ENCODE measurements at places on chromosomes 5 and 9.

DNA sequence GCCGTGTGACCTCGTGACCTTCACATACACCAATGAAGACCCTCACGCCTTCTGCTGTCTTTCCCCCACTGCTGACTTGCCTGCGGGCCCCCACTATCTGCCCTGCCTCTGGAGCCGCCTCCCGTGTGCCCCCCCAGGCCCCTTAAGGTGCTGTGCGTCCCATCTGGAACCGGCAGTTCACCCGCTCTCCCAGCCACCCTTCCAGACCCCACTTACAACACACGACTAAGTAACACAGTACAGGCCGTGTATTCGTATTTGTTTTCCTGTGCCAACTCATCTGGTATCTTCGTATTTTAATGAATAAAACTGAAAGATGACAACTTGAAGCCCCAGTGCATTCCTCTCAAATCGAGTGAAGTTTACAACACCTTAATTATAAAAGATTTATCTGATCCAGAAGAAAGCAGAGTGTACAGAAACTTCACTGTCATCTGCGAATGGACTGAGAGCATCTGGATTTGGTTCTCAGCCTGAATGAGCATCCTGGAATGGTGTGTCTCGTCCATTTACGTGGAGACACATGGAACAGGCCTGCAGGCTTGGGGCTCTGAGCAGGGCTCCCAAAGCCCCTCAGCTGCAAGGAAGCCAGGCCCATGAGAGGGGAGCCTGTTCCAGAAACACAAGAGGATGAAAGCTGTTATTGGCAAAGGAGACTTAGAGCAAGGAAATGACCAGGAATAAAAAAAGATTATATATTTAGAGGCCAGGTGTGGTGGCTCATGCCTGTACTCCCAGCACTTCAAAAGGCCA is 21.9 kb upstream of the TERT start:
- DNase-seq = no peak

DNA sequence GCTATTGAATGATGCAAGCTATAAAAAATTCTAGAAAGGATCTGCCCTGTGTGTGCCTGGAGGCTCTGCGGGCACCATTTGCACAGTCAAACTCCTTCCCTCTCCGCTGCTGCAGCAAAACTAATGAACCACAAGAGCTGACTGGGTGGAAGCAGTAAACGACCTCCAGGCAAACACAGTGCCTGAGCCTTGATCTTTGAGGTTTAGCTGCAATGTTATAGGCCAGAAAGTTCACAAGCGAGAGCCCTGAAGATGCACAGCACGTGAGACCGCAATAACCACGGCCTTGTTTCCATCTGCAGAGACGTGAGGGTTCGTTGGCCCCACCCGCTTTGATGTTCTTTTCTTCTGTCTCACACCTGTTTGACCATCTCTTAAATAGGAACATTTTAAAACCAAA is 69.2 kb upstream of the S1PR3 start:
- DNase-seq = peak; percentile 11

- no peak for DNase-seq
Observed at GRCh38 chr9:89706086-89706485, 101.3 kb downstream of the GADD45G start.

- peak; percentile 33 for DNase-seq
Observed at GRCh38 chr9:95048225-95049087, 269.1 kb downstream of the FANCC start.

- no peak for DNase-seq
Observed at GRCh38 chr5:139998837-139999236, 44.3 kb downstream of the NRG2 start.

GRCh38 chr9:69997524-69997923 is 46.1 kb upstream of the MAMDC2 start:
- DNase-seq = no peak

- DNase-seq = no peak
Observed at GRCh38 chr5:72644296-72644695, 137.1 kb upstream of the ZNF366 start.

DNA sequence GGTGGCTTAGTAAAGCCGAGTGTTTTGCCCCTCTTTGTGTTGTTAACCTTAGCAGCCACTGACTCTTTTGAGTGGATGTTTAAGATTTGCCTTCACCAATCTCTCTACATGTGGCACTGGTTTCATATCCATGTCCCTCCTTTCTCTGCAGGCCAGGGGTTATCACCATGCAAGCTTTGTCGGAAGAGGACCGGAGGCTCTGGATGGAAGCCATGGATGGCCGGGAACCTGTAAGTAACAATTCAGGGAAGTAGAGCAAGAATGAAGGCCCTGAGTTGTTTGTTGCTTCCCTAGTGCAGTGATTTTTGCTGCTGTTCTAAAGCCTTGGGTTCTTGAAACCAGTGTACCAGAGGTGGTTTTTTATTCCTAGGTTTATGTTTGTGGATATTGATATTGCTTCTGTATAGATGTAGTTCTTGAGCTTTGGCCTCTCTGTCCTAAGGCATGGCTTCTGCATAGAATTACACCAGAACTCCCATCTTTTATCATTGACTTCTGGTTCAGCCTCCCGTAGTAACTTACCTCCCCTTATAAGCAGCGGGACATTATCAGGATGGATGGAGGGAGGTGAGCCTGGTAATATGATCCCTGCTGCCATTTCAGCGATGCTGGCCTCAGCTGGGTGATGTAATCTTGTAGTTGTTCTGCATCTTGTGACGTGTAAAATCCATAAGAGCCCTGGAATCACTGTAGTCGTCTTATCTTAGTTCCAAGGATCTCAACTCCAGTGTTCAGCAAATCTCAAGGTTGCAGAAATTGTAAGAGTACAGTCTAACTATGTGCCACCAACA is 161.9 kb downstream of the ARHGAP26 start:
- DNase-seq = no peak

DNA sequence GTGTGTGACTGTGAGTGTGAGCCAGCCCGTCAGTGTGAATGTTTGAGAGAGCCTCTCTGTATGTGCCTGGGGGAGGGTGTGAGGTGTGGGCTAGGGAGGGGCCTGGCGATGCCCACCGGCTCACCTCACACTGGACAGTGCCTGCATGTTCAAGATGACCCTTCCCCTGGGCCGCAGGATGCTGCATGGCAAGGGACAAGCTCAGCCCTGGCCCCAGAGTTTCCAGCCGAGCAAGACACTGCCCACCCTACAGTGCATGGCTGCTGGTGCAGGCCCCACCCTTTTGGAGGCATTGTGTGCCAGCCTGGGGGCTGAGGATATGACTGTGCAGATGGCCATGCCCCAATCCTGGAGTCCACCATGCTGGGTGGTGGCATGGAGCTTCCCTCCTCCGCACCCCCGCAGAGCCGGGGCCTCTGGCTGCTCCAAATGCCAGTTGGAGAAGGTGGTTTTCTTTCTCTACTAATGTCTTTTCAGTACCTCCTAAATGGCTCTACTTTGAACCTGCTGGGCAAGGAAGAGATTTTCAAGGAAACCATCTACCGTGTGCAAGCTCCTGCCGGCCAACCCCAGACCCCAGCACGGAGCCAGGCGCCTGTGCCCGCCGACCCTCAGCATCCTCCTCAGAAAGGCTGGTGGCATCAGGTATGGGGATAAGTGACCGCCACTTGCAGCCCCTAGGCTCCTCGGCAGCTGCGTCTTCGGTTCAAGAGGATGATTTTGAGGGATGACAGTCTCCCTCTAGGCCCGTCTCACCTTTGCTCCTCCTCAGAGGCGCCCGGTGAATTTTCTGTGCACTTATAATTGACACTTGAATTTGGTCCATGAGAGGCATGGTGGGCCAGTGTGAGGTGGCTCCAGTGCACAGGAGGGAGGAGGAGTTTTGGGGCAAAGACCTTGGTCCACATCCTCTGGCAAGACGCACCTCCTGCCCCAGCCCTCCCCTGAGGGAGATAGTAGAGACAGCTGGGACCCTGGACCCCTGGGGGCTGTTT is 27.7 kb downstream of the FGD3 start:
- DNase-seq = no peak

DNA sequence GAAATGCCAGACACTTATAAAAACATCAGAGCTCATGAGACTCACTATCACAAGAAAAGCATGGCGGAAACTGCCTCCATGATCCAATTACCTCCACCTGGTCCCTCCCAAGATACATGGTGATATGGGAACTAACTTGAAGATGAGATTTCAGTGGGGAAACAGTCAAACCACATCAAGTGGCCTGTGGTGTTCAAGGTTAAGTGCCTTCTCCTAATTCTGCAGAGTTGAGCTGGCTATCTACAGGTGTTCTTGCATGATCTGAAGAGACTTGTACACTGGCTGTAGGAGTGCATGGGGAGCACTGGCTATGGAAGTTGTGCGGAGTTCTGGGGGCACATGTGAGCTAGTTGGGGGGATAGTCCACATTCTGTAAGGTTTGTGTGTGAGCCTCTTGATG is 34.0 kb upstream of the CKS2 start:
- DNase-seq = no peak

DNA sequence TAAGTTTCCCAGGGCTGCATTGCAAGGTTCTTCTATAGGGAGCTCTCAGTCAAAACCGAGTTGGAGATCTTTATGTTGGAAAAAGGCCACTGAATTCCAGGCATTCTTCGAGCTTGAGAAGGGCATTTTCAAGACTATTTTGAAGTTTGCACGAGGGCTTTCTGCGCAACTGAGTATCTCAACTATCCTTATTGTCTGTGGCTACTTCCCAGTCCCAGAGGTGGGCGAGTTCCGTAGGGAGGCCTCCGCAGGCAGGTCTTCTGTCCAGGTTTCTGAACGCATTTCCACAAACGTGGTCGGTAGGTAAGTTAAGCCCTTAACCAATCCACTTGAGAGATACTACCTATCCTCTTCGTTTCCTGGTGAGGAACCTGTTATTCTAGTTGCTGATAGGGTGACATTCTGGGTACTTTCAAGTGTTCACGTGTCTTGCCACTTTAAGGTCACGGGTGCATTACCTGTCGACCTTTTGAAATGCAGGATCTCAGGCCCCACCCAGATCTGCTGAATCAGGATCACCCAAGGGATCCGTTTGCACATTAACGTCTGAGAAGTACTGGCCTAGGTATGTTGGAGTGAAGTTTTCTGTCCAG is 51.4 kb upstream of the TJP2 start:
- no peak for DNase-seq

- DNase-seq = no peak
Observed at GRCh38 chr5:75277463-75277862, 40.8 kb upstream of the ANKRD31 start.

All from hematopoietic multipotent progenitor cell (in vitro differentiated cells).